Right renal pelvis (tissue), 4 donors: ENCODE measurements at places on chromosomes 4 and X. TPM values are rescaled to one million over a fixed set of nuclear protein-coding genes. Genes with fewer than 3 reads are reported as not detected.

Gene CFI
- polyA plus RNA-seq, result 74.9 TPM

DNA sequence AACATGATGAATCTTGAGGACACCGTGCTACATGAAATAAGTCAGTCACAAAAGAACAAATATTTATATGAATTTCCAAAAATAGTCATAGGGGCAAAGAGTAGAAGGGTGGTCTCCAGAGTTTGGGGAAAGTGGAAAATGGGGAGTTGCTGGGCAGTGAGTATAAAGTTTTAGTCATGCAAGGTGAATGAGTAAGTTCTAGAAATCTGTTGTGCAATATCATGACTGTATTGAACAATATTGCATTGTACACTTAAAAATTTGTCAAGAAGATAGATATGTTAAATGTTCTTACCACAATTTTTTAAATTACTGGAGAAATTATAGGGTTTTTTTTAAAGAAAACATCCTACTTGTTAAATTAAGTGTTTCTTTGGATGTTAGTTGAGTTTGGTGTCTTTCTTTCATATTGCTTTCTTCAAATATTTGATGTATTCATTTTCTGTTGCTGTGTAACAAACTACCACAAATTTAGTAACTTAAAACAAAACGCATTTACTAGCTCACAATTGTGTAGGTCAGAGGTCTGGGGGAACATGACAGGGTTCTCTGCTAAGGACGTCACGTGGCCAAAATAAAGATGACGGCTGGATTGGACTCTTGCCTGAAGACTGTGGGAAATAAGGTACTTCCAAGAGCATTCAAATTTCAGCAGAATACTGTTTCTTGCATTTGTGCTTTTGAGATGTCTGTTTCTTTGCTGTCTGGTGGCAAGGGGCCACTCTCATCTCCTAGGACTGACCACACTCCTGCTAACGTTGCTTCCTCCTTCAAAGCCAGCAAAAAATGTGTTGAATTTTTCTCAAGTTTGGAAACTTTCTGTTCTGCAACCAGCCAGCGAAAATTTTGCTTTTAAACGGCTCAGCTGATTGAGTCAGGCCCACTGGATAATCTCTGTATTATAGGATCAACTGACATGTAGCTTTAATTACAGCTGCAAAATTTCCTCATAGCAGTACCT is 76.7 kb downstream of the CPEB2 start:
- DNase-seq, result no peak

GRCh38 chrX:41705680-41706374 is 17.1 kb downstream of the GPR34 start:
- no peak for DNase-seq

Gene NOA1
- 21.9 TPM for polyA plus RNA-seq

Gene CSAG2
- polyA plus RNA-seq, result not detected

GRCh38 chrX:154596290-154596929 is 11.5 kb downstream of the CTAG1A start:
- peak; percentile 34 for DNase-seq

Gene CXCL3
- 0.35 TPM for polyA plus RNA-seq

DNA sequence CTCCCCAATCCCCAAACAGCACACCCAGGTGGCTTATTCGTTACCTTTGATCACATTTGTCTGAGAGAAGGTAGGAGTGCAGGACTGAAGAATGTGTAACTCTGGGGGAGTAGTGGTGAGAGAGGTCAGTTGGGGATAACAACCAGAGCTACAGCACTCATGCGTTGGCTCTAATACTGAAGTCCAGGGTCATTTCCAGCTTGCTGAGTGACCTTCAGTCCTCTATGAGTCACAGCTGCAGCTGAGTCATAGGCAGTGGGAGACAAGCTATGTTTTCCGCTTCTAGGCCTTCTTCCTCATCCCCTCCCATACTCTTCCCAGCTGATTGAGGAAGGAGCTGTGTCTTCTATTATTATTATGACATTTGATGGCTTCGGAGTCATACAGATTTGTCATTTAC is 31.6 kb upstream of the CT47C1 start:
- DNase-seq, result no peak

GRCh38 chrX:39753293-39753996 is 344.3 kb downstream of the BCOR start:
- no peak for DNase-seq
